ENCODE measurements at places on chromosomes 2 and 18.

DNA sequence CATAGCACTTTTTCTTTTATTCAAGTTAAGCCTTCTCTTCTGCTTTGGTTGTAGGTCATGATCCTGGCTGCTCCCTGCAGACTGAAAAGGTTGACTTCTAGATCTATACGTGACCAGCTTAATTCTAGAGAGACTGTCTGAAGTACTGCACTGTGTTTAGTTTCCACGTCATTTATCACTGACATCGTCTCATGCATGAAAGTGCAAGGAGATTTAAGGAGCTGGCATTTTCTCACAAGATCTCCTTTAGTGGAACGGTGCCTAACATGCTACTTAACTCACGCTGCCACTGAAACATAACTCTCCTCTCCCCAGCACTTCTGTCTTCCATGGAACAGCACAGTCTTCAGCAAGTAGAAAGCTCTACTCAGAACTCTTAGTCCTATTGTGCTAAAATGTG, 583.0 kb upstream of the KLHL29 start:
- H3K27ac ChIP-seq = no peak overlapping the region
- no peaks in the 10 kb centered on the region for H3K4me1 ChIP-seq
- no peaks in the 10 kb centered on the region for H3K36me3 ChIP-seq
- H3K27me3 ChIP-seq = no peaks in the 10 kb centered on the region

- peaks cover 7% of the 10 kb centered on the region for H3K4me1 ChIP-seq
- H3K36me3 ChIP-seq = no peaks in the 10 kb centered on the region
- DNase-seq = peak; percentile 94
- peak overlapping the region; percentile 83 for H3K4me3 ChIP-seq
These were observed 8.7 kb downstream of the TMEM198 start for GRCh38 chr2:219552382-219553167.

GRCh38 chr2:176902454-176902853, 310.1 kb upstream of the HNRNPA3 start:
- no peak for DNase-seq
- no peak overlapping the region for H3K27ac ChIP-seq
- no peak overlapping the region for H3K4me3 ChIP-seq
- H3K4me1 ChIP-seq = no peaks in the 10 kb centered on the region
- no peaks in the 10 kb centered on the region for H3K36me3 ChIP-seq

DNA sequence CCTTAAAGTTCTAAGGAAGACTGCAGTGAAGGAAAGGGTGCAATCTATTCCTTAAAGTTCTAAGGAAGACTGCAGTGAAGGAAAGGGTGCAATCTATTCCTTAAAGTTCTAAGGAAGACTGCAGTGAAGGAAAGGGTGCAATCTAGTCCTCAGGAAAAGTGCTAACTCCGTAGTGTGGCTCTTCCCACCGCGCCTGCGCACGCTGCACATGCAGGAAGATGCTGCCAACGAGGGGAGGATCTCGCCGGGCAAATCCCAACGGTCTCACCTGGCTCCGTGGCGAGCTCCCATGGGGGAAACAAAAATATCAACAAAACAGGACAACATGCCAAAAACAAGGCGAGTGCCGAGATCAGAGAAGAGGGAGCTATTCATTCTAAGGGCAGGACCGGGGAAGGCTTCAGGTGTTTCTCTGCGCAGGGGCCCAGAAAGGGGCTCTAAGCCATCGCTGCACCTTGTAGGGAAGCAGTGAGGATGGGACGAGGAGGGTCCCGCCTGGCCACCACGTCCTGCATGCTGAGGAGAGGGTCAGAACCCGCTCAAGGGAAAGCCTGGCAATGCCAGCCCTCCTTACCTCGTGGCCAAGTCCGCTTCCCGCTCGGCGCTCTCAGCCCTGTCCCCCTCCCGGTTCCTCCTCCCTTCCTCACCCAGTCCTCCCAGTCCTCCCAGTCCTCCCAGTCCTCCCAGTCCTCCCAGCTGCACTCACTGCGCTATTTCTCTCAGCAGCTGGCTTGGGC, 24.5 kb downstream of the TIMM21 start:
- peaks cover 19% of the 10 kb centered on the region for H3K27me3 ChIP-seq
- no peaks in the 10 kb centered on the region for H3K36me3 ChIP-seq
- H3K4me3 ChIP-seq = no peak overlapping the region
- no peak overlapping the region for H3K27ac ChIP-seq
- no peaks in the 10 kb centered on the region for H3K4me1 ChIP-seq

- H3K4me1 ChIP-seq = peaks cover 16% of the 10 kb centered on the region
- no peak overlapping the region for H3K27ac ChIP-seq
- no peaks in the 10 kb centered on the region for H3K36me3 ChIP-seq
- no peak for DNase-seq
- H3K27me3 ChIP-seq = no peaks in the 10 kb centered on the region
- no peak overlapping the region for H3K4me3 ChIP-seq
These were observed 52.3 kb downstream of the PARD6G start for GRCh38 chr18:80194874-80195570.
